ENCODE measurements at places on chromosomes 1 and 21. TPM values are rescaled to one million over a fixed set of nuclear protein-coding genes. Genes with fewer than 3 reads are reported as not detected.

DNA sequence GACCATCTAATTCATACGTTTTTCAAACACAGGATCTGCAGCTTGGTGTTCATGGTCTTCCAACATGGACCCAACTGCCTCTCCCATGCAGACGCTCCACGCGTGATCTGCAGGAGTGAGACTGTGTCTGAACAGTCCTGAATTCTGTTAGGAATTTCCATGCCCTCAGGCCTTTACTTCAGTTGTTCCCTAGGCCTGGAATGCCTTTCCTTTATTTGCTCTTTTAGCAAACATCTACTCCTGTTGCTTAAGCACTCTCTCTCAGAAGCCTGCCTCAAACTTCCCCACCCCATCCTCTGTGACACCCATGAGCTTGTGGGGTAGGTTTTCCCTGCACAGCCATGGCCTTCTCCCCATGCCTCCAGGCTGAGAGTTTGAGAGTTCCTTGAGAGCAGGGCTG is 73.7 kb downstream of the DMRTB1 start:
- no peak for DNase-seq

DNA sequence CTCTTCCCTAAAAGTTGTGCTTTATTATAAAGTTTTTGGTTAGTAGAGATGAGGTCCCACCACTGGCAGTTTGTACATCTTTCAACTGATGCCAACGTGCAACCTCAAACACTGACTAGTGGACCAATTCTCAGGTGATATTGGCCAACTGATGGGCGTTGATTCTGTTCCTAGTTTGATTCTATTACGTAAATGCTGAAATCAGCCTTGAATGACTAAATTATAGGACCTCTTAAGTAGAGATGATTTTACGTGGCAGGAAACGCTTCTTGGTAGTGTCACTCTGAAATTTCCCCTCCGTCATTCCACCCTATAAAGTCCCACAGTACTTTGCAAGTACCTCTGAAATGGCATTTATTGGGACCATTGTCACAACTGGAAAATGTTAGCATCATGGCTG is 8.8 kb upstream of the FNDC7 start:
- no peak for DNase-seq

DNA sequence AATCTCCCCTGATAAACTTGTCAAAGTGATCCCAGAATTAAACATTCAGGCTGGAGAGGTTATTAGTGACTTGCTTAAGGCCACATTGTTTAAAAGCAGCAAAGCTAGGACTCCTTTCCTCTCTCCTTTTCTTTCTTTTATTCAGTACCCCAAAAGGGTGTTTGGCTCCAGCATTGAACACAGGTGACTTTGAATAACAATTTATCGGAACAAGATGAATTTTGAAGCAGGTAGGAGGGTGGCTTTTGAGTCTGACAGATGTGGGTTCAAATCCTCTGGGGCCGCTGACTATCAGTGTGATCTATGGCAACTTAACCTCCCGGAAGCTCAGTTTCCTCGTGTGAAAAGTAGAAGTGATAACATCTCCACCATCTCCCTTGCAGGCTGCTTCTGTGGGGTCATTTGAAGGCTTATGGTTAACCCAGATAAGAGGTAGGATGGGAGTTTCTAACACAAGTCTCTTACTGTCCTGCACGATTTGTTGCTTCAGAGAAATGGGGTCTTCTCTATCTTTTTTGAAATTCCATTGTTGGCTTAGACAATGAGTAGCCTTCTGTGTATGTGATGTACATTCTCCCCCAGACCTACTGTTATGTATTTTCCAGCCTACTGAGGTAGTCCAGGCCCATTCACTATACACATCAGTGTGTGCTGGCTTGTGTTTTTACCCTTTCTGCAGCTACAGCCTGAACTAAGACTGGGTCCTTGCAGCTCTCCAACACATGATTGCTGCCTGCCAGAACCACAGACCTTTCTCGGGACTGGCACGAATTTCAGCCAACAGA is 29.0 kb downstream of the JUN start:
- no peak for DNase-seq

Gene TRAF3IP3
- not detected for total RNA-seq

Gene SPATA45
- not detected for total RNA-seq

Measured in glomerular endothelial cell (primary cell).